ENCODE measurements at places on chromosomes 6 and 20. TPM values are rescaled to one million over a fixed set of nuclear protein-coding genes. Genes with fewer than 3 reads are reported as not detected.

GRCh38 chr6:156021746-156022396 is 566.2 kb upstream of the NOX3 start:
- DNase-seq = no peak
- no peak overlapping the region for H3K4me3 ChIP-seq
- no peaks in the 10 kb centered on the region for H3K4me1 ChIP-seq
- H3K27ac ChIP-seq = no peak overlapping the region
- H3K27me3 ChIP-seq = no peaks in the 10 kb centered on the region

GRCh38 chr6:34144581-34145160 is 1.2 kb downstream of the GRM4 start:
- DNase-seq = no peak
- H3K27ac ChIP-seq = no peak overlapping the region
- no peaks in the 10 kb centered on the region for H3K36me3 ChIP-seq
- H3K4me3 ChIP-seq = no peak overlapping the region

- H3K27ac ChIP-seq = peak overlapping the region; percentile 92
- no peaks in the 10 kb centered on the region for H3K36me3 ChIP-seq
- no peaks in the 10 kb centered on the region for H3K27me3 ChIP-seq
- peak; percentile 70 for DNase-seq
- H3K4me1 ChIP-seq = peaks cover 11% of the 10 kb centered on the region
These were observed 535 bp upstream of the DNAAF9 start for GRCh38 chr20:3407771-3408637.

GRCh38 chr6:13787137-13787536 is 27.2 kb downstream of the MCUR1 start:
- no peak for DNase-seq
- peaks cover 8% of the 10 kb centered on the region for H3K36me3 ChIP-seq
- no peaks in the 10 kb centered on the region for H3K4me1 ChIP-seq
- no peaks in the 10 kb centered on the region for H3K27me3 ChIP-seq
- H3K4me3 ChIP-seq = no peak overlapping the region

- H3K36me3 ChIP-seq = no peaks in the 10 kb centered on the region
- no peaks in the 10 kb centered on the region for H3K4me1 ChIP-seq
- H3K27me3 ChIP-seq = peaks cover 6% of the 10 kb centered on the region
- no peak overlapping the region for H3K4me3 ChIP-seq
These were observed 177.6 kb downstream of the CDH4 start for GRCh38 chr20:61429458-61430227.

GRCh38 chr20:54346276-54346675 is 129.1 kb upstream of the DOK5 start:
- no peak for DNase-seq
- H3K36me3 ChIP-seq = no peaks in the 10 kb centered on the region
- H3K27ac ChIP-seq = no peak overlapping the region
- no peaks in the 10 kb centered on the region for H3K27me3 ChIP-seq
- H3K4me3 ChIP-seq = no peak overlapping the region

GRCh38 chr20:20888266-20888656 is 175.8 kb upstream of the RALGAPA2 start:
- no peak overlapping the region for H3K27ac ChIP-seq
- no peaks in the 10 kb centered on the region for H3K27me3 ChIP-seq

The TCP1 gene
- total RNA-seq = 81.9 TPM

The RAB5IF gene
- total RNA-seq = 80.0 TPM

The BPIFB4 gene
- total RNA-seq = not detected
